ENCODE measurements at places on chromosomes 11 and 22.

DNA sequence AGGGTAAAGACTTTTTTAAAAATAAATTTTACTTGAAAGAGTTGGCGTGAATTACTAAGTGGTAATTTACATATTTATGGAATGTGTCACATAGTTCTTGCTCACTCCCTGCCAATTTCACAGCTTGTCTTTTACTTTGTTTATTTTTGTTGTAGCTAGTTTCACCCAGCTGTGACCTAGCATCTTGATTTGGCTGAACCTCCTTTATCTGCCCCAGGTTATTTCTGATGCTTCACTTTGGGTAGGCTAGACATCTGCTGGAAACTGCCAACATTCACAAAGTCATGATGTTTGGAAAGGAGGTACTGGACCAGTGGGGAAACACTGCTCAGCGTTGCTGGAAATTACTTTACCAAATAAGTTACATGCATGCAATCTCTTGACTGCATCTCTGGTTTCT is 1676.0 kb upstream of the RAG2 start:
- no peak for DNase-seq

DNA sequence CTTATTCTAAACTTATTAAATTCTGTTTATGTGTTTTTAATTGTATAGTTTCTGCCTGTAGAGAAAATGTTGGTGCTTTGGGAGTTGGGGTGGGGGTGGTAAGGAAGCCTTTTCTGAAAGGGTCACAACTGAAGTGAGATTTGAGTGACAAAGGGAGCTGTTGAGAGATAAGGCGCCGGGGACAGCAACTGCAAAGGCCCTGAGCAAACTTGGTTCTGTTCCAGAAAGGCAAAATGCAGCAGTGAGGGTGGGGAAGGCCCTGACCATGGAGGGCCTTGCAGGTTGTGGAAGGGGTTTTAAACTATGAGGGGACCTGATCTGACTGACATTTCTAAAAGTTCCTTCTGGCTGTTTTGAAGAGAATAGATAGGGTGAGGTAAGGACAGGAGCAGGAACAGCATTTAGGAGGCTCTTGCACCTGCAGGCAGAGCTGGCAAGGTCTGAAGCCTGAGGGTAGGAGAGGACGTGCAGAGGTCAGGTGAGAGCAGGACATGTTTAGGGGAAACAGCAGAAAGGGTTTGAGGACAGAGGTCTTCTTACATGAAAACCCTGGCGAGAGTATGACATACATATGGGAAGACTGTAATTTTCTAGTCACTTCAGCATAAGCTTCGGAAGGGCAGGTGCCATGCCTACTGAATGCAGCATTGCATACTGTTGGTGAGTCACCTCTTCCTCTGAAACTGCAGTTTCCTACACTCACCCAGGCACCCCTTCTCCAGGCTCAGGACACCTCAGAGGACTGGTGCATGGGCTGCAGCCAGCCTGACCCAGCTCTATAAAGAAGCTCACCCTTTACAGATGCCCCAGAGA is 190.7 kb downstream of the SNX19 start:
- DNase-seq, result no peak

DNA sequence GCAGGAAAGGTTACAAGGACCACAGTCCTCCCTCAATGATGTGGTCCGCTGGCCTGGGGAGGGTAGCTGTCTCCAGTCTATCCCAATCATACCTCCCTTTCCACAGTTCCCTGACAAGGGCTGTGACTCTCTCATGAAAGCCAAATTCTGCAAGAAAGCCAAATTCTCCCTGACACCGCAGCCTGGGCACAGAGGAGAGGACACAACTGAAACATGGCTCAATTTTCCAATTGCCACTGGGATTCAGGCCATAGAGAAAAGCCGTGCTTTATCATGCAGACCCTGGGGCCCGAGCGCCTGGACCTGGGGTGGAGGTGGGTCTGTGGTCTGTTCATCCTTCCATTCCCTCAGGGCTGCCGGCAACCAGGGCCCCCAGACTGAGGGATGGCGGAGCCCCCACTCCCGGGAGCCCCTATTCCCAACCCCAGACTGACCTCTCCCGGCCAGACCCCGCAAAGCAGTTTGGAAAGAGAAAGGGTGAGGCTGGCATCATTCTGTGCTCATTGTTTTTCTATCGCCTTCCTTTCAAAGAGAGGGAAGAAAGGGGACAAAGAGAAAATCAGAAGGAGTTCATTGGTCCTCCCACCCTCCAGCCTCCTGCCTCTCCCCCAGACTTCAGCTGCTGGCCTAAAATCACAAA is 239.5 kb downstream of the BUD13 start:
- DNase-seq, result no peak

- DNase-seq, result no peak
Measured at GRCh38 chr22:22086501-22087158, 104.0 kb upstream of the TOP3B start.

- no peak for DNase-seq
Measured at GRCh38 chr11:68521969-68522652, 61.6 kb downstream of the PPP6R3 start.

GRCh38 chr11:116733969-116734508 is 38.7 kb downstream of the BUD13 start:
- no peak for DNase-seq

DNA sequence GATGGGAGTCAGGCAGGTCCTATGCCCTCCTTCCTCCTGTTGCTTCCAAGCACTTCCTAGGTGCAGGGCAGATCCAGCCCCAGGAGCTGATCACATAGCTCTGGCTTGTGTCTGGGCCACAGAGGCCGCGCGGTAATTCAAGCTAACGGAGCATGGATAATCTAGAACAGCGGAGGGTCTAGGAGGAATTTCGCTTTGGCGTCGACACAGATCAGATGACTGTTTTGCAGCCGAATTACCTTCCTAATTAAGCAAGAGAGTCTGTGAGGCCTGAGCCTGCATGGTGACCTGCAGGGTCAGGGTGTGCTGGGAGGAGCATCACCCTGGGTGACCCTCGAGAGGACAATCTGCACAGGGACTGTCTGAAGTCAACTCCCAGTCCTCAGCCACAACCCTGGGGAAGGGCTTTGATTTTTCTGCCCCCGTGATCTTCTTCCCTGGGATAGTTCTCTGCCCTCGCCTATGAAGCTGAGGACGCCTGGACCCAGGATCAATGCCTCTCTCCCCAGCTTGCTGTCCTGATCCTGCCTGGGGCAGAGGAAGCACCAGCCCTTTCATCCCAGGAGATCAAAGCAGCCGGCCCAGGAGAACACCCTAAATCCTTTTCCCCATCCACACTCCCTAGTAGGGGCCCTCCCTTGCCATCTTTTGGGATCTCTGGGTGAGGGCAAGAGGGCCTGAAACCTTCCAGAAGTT is 11.0 kb downstream of the NECTIN1 start:
- DNase-seq, result no peak

DNA sequence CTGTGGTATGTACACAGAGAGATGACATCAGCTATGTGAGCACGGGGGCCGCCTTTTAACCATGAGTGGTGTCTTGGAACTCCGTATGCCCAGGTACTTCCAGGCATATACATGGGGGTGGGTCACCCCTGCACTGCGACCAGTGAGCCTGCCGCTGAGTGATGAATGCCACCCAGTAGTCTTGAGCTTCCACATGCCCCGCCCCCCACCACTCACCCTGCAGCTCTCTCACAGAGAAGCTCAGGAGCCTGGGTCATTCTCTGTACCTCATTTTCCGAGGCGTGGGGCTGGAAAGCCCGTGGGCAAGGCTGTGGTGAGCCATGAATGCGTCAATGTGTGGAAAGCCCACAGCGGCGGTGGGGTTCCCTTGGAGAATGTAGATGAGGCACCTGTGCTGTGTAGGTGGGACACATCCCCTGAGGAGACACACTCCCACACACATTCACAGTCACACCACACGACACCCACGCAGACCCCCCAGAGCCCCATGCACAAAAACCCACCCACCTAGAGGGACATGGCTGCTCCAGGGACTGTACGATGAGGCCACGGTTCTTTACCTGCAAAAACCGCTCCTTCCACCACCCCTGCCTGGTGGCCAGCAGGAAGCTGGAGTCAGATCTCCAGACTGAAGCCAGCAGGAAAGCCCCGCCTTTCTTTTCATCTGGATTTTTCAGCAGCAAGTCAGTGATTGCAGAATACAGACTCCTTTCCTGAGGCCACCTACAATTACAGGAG is 67.6 kb downstream of the PIWIL3 start:
- DNase-seq, result no peak

DNA sequence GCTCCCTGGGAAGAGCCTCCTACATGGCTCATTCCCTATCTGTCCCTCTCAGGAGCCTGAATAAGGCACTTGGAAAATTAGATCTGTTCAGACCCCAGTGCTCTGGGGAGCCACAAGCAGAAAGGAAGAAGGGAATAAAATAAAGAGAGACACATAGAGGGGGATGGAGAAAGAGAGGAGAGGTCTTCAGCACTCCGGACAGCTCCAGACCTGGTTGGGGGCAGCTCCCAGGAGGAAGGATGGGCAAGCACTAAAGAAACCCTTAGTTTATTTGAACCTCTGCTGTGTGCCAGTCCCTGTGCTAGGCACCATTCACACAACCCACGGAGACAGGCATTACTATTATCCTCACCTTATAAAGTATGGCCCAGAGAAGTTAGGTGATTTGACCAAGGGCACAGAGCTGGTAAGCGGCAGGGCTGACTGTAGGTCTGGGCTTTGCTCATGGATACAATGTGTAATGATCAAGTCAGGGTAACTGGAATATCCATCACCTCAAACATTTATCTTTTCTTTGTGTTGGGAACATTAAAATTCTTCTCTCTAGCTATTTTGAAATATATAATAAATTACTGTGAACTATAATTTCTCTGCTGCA is 53.7 kb upstream of the LRRC32 start:
- no peak for DNase-seq

- no peak for DNase-seq
Measured at GRCh38 chr11:61362542-61362875, 335 bp downstream of the TMEM138 start.

DNA sequence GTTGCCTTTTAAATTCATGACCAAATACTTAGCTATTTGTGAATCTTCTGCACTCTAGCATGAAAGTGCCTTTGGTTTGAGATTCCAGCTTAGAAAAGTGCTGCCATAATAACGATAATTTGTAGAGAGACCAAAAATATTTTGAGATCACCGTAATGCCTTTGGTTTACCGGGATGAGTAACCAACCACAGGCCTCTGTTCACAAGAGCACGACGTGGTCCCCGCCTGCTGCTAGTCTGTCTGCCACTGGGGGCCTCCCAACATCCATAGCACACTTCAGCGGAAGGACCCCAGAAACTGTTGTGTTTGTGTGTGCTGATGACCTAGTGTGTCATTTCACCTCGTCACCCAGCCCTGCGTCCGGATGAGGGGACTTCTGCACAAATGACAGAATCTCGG is 67.0 kb upstream of the RASSF10 start:
- DNase-seq, result no peak

DNA sequence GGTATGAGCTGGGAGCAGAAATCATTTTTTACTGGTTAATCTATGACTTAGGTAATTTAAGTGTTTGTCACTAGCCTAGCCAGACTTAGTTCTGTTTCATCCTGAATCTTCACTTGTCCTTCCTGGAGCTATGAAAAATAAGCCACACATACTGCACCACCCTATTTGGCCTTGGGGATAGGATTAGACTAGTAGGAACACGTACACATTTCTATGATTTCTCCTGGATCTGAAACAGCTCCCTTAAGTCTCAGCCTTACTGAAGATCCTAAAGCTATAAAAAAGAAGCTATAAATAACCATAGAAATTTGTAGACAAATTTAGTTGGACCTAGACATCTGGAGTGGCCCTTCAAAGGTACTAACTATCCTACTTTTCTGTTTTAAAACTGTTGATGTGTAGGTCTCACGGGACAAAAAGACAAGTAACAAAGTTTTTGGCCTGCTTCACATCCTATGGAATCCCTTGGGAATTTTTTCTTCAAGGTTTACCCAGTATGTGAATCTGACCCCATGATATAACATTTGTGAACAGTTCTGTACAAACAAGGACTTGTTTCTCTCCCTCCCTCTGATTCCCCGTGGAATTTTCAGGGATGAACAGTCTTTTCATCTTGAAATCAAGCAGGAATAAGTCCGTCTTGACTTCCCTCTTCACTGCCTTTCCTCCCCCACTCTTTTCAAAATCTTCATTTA is 275.0 kb downstream of the FAM76B start:
- DNase-seq, result no peak

DNA sequence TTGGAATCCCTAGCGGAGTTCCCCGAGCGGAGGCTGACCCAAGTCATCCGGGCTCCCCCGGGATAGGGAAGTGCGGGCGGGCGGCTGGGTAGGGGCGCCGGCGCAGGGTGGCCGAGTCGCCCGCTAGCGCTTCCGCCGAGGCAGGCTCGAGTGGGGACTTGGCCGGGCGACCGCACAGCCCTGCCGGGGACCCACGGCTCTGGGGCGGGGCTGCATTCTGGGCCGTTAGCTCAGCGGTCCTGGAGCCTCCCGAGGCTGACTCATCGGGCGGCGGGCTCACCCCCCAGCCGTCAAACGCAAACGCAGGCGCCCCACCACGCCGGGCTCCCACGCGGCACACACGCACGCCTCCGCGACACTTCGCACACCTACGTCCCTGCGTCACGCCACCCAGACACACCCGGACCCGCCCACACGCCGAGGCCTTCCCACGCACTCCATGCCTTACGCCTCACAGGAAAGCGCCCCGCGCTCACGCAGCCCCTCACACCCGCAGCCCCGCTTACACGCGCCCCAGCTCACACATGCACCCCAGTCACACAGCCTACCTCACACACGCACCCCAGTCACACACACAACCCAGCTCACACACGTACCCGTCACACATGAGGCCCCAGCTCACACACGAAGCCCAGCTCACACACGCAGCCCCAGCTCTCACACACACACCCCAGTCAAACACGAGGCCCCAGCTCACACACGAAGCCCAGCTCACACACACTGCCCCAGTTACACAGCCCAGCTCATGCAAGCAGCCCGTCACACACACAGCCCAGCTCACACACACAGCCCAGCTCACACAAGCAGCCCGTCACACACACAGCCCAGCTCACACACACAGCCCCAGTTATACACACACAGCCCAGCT is 1.2 kb downstream of the PHLDB1 start:
- peak; percentile 66 for DNase-seq

DNA sequence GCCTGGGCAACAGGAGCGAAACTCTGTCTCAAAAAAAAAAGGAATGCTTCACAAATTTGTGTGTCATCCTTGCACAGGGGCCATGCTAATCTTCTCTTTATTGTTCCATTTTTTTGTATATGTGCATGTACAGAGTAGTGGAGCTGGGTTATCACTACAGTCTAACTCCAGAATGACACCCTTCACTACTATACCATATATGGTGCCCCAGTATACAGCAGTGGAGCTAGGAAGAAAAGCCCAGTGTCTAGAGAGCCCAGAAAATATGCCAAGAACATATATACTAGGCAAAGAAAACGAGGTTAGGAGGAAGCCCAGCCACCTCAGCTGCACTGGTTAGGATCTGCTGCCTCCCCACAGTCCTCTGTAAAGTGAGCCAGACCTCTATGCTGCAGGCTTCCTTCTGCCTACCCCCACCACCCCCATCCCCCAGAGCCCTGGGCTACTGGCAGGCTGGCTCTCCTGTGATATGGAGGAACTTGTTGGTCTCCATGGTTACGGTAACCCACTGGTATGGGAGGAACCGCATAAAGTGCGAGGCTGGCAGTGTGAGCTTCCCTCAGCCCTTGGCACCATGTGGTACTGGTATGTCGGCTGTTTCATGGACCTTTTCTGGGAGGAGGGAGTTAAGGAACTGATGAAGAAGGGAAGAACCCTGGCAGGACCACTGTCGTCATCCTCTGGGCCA is 34.3 kb downstream of the RCOR2 start:
- no peak for DNase-seq
